Activated CD8-positive, alpha-beta T cell treated with anti-CD3 and anti-CD28 coated beads, Interleukin-2, amount 10 ng/mL, durations not matched to agents 7 days and 5 days (primary cell): ENCODE measurements at places on chromosomes 13 and 19. TPM values are rescaled to one million over a fixed set of nuclear protein-coding genes. Genes with fewer than 3 reads are reported as not detected.

FLT1 gene
- total RNA-seq: 0.95 TPM

GRCh38 chr13:79678100-79678499 lies 197.1 kb downstream of the NDFIP2 start:
- no peak for DNase-seq

GRCh38 chr19:35712567-35713505 lies 5.0 kb upstream of the KMT2B start:
- peak; percentile 89 for DNase-seq

- no peak for DNase-seq
Observed at GRCh38 chr19:49637821-49638738, 1.9 kb downstream of the RRAS start.

RAB20 gene
- total RNA-seq: 3.9 TPM

NCCRP1 gene
- not detected for total RNA-seq

DNA sequence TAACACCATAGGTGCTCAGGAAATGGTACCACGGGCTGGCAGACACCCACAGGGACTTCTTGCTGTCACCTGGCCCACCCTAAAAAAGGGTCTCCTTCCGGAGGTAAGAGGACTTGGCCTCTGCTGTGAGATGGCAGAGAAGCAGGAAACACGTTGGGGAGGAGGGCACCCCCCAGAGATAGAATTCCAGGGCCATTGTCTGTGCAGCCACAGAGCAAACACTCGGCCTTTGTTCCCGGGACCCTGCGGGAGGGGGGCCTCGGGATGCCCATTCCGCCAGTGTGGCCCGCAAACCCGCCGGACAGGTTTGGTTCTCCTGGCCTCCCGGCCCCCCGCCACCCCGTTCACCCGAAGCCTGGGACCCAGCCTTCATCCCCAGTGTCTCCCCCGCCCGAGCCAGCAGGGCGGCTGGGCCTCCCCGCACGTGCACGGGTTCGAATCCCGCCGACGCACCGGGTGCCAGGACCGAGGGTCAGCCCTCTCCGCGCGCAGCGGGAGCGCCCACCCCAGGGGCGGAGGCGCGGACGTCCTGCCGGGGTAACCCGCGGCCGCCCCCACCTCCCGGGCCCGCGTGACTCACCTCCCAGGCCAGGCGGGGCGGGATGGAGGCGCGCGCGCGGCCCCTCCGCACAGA lies 714 bp downstream of the PLPP2 start:
- no peak for DNase-seq

DNA sequence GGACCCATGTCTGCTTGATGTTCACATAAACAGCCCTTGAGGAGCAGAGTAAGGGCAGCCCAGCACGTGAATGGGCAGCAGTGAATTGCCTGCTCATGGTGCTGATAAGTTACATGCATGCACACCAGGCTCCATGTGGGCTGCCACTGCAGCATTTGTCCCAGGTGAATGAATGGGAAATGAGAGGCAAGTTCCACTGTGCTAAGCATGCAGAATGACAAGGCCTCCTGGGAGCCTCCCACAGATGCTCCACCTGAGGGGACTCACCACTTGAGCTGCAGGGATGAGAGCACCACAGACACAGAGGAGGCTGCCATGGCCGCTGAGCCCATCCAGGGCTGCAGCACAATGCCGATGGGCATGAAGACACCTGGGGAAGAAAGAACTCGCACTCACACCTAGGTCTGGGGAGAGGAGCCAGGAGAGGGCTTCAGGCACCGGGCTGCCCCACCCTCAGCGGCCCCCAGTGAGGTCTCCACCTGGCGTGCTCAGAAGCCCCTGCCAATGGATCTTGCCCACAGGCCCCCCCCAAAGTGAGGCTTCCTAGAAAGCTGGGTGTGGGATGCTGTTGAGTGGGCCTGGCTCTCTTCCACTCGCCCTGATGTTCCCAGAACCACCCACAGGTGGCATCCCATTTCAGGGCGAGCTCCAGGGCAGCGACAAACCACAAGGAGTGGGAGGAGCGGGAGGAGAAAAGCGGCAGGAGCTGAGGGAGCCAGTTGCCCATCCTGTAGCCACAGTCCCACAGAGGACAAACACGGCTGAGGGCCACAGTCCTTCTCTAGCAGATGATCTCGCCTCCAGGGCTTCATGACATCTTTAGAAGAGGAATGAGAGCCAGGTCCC lies 73.8 kb downstream of the CCDC70 start:
- no peak for DNase-seq

- DNase-seq: no peak
Observed at GRCh38 chr13:56622840-56623239, 517.9 kb upstream of the PRR20A start.

- DNase-seq: no peak
Observed at GRCh38 chr13:35765366-35765765, 288.9 kb upstream of the MAB21L1 start.

- DNase-seq: no peak
Observed at GRCh38 chr13:106696140-106696539, 128.2 kb upstream of the ARGLU1 start.
